ENCODE measurements at places on chromosomes 16 and 17. TPM values are rescaled to one million over a fixed set of nuclear protein-coding genes. Genes with fewer than 3 reads are reported as not detected.

DNA sequence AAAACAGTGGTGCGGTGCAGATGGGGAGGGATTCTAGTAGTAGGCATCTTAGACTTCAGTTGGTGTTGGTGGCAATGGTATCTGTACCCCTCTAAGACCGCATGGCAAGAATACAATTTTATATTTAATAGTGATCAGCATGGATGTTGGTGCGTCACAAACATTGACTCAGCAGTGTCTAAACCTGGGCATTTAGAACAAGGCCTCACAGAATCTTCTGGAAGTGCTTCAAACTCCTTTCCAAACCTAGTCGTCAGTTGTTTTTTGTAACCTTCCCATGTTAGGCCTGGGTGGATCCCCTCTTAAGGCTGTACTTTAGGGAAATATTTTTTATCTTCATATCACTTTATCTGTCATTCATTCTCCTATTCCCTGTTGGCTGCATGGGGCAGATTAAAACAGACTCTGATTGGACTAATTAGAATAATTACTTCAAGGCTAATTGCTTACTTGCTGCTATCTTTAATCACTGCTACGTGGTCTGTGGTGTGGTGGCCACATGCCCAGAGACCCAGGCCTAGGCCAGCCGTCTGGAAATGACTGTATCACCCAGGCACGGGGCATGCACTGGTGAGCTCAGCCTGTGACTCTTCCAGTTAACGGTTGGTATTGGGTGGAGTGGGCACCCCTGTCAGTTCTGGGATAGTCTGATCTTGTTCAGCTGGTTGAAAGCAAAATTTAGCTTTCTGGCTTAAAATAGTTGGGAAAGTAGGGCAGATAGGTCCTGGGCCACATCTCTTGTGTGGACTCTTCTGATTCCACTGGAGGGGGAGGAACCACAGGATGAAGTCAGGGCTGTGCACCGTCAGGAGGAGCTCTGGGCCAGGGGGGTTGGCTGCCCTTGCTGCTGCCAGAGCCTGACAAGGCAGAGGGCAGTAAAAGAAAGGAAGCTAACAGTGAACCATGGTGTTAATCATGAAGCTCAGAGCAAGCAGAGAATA lies 4.5 kb downstream of the ALKBH5 start:
- peaks cover 24% of the 10 kb centered on the region for H3K4me1 ChIP-seq
- no peak overlapping the region for H3K4me3 ChIP-seq
- H3K27ac ChIP-seq: no peak overlapping the region

GRCh38 chr16:85924675-85925074 lies 25.7 kb downstream of the IRF8 start:
- H3K27me3 ChIP-seq: peaks cover 38% of the 10 kb centered on the region
- no peak for DNase-seq

The TRPV3 gene
- total RNA-seq: 1.4 TPM

GRCh38 chr17:70368011-70368410 lies 198.7 kb downstream of the KCNJ2 start:
- no peaks in the 10 kb centered on the region for H3K27me3 ChIP-seq
- no peak for DNase-seq
- H3K36me3 ChIP-seq: no peaks in the 10 kb centered on the region
- H3K4me3 ChIP-seq: no peak overlapping the region

DNA sequence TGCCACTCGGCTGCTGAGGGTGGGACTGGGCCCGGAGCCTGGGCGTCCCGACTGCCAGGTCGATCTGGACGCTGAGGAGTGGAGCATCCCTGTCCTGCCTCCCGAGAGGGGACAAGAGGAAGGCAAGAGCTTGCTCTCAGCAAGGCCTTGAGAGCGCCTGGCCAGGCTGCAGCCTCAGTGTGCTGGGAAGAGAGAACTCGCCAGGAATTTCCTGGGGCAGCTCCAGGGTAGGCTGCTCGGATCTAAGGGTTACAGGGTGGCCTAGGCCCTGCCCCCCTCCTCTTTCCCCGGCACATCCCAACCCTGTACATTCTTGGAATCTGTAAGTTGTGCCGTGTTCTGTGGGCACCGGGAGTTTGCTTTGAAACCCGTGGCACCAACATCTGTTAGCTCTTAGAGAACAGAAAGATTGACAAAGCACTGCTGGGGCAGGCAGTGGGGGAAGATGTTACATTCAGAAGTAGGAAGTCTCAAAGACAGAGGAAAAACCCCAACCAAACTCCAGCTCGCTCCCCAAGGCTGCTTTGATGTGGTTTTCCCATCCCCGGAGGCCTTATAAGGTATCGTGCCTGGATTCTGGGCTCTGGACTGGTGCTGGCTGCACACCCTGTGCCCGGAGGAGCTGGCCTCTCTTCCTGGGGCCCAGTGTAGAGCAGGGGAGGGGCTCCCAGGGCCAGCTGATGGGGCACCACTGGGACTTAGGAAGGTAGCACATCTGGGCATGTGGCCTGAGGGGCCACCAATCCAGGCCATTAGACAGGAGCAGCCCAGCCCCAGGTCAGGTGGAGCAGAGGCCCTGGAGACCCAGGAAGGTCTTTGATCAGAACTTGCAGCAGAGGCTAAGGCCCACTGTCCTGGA lies 55.2 kb downstream of the NKD1 start:
- peaks cover 20% of the 10 kb centered on the region for H3K4me1 ChIP-seq
- H3K4me3 ChIP-seq: no peak overlapping the region

DNA sequence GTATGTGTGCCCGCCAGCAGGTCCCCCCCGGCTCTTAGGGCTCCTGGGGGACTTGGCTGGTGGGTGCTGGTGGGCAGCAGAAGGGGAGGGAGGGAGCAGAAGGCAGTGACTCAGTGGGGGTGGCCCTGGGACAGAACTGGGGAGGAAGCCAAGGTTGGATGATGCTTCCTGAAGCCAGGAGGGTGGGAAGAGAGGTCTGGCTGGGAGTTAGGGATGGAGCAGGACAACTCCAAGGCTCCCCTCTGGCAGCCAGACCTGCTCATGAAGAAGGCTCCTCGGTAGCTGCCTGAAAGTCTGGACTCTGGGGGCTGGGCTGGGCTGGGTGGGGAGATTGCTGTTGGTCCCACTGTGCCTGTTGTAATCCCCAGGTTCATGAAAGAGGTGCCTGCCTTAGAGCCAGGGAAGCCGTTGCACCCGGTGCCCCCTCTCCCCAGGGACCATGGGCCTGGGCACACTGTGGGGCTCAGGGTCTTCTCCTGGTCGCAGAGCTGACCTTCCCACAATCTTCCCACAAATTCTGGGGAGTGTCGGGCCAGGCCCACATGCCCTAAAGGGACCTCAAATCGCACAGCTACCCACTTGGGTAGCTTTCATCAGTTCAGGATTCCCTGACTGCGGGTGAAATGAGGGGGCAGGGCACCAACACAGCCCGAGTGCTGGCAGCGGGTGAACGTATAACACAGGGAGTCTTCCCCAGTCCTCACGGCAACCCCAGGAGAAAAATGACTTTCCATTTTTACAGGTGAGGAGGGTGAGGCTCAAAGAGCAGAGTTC lies 1.1 kb upstream of the PLEKHG4 start:
- H3K4me3 ChIP-seq: peak overlapping the region; percentile 87
- DNase-seq: no peak
- no peaks in the 10 kb centered on the region for H3K27me3 ChIP-seq
- H3K27ac ChIP-seq: peak overlapping the region; percentile 91
- peaks cover 19% of the 10 kb centered on the region for H3K36me3 ChIP-seq
- peaks cover 39% of the 10 kb centered on the region for H3K4me1 ChIP-seq

- no peaks in the 10 kb centered on the region for H3K36me3 ChIP-seq
- H3K4me3 ChIP-seq: peak within 1 kb of the TSS; percentile 81
- H3K27me3 ChIP-seq: no peaks in the 10 kb centered on the region
- DNase-seq: peak; percentile 96
- H3K4me1 ChIP-seq: peaks cover 45% of the 10 kb centered on the region
- H3K27ac ChIP-seq: peak within 1 kb of the TSS; percentile 83
Observed at GRCh38 chr16:25111403-25112166, at the start of gene LCMT1. Gene LCMT1 (plus strand): TSS chr16:25111742. CDS start chr16:25111884, 142 bp downstream.

DNA sequence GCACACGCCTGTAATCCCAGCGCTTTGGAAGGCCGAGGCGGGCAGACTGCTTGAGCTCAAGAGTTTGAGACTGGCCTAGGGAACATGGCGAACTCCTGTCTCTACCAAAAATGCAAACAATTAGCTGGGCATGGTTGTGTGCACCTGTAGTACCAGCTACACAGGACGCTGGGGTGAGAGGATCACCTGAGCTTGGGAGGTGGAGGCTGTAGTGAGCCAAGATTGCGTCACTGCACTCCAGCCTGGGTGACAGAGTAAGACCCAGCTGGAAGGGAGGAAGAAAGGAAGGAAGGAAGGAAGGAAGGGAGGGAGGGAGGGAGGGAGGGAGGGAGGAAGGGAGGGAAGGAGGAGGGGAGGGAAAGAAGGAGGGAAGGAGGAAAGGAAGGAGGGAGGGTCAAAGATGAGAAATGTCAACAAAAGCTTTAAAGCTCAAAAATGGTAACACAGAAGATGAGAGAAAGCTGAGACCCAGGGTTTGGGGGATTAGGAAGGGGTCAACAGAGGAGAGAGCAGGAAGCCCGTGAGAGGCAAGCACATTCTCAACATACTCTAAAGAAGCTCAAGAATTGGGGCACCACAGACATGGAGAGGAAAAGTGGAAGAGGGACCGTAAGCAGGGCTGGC lies 5.0 kb upstream of the KRT19 start:
- DNase-seq: no peak
- H3K4me1 ChIP-seq: peaks cover 41% of the 10 kb centered on the region
- no peak overlapping the region for H3K4me3 ChIP-seq
- H3K36me3 ChIP-seq: no peaks in the 10 kb centered on the region
- H3K27me3 ChIP-seq: no peaks in the 10 kb centered on the region

The CX3CL1 gene
- 0.15 TPM for total RNA-seq

All from HCT116 (cell line).